NCI-H2171 (cell line): ENCODE measurements at places on chromosomes 5 and 9.

GRCh38 chr5:154203798-154204578, 13.5 kb downstream of the GALNT10 start:
- DNase-seq, result no peak

GRCh38 chr5:180649297-180650039, at the start of gene FLT4:
Gene FLT4 (minus strand): TSS chr5:180649600. CDS start chr5:180649545, 55 bp downstream.
- DNase-seq, result no peak

GRCh38 chr5:126066836-126067235, 356.4 kb upstream of the GRAMD2B start:
- DNase-seq, result no peak

- DNase-seq, result no peak
These were observed 130.4 kb upstream of the SLIT3 start for GRCh38 chr5:169431386-169431785.

GRCh38 chr9:83199240-83199639, 136.3 kb upstream of the RASEF start:
- DNase-seq, result peak; percentile 63

DNA sequence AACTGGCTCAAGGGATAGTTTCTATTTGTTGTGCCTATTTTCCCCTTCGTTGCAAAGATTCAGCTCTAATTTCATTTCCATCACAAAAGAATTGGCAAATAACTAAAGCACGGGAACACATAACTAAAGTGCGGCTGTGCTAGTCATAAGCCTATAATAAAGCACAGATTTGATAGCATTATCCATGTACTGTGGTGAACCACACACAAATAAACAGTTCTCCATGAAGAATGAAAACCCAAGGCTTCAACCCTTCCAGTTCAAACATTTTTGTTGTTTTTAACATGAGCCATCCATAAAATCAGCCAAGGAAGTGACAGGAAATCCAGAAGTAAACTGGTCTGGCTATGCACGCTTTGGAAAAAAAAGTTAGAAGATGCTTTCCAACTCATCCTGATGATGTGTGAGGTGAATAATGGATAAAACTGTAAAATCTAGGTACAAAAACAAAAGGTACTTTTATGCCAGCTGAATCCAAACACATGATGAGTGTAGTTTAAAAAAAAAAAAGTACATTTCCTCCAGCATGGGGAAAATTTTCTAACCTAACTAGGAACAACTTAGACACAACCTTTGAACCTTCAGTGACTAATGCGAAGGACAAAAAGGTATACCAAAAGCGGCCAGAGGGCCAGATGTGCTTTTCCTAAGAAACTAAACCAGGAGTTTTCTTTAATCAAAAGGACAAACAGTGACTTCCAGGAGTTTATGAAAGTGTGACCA, 10.2 kb downstream of the ZNF608 start:
- DNase-seq, result no peak

DNA sequence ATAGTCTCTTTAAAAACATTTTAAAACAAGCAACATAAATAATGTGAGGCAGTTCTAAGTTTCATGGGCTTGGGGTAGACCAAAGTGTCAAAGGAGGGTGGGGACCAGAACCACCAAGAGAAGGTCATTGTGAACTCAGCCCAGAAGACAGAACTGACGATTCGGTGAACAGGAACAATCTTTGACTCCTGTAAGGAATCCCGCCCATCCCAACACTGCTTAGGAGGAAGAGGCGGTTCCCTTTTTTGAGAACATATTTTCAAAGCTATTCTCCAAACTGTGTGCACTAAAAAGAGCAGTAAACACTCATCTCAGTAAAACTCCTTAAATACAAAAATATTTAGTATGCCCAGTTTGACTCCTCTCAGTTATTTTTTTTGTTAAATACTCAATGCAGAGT, 176.5 kb upstream of the TLE4 start:
- DNase-seq, result no peak

- no peak for DNase-seq
These were observed 238.5 kb upstream of the PIK3R1 start for GRCh38 chr5:67976891-67977601.

DNA sequence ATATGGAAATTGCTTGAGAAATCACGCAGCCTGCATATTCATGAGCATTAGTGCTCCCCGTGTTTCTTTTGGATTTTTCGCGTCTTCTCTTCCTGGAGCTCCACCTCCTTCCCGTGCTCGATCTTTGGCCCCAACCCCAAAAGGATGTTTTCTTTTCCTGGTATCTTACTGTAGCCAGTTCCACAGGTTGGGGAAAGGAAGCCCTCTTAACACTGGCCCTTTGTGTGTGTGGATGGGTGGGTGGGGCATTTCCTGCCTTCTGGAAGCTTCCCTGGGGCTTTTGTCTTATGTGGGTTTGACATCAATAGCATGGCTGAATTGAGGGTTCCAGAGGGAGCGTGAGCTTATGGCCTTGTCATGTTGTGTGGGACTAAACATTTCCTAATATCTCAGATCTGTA, 21.9 kb downstream of the STXBP1 start:
- no peak for DNase-seq

GRCh38 chr5:139637438-139638089, 10.6 kb upstream of the CXXC5 start:
- peak; percentile 56 for DNase-seq

DNA sequence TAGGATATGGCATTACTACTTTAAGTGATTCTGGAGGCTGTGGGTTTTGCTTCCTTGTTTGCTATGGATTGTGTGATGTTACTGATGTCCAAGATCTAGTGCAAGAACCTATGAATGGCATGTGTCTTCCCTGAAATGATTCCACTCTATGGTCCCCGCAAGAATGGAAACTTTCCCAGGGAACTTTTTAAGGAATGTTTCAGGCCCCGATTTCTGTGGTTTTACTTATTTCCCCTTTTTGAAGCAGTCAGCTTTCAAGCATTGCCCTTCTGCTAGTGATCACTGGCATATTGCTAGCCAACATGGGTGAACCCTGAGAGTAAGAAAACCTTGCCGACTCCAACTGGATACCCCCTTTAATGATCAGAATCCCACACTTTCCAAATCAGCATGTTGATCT, 26.6 kb upstream of the CD180 start:
- no peak for DNase-seq

DNA sequence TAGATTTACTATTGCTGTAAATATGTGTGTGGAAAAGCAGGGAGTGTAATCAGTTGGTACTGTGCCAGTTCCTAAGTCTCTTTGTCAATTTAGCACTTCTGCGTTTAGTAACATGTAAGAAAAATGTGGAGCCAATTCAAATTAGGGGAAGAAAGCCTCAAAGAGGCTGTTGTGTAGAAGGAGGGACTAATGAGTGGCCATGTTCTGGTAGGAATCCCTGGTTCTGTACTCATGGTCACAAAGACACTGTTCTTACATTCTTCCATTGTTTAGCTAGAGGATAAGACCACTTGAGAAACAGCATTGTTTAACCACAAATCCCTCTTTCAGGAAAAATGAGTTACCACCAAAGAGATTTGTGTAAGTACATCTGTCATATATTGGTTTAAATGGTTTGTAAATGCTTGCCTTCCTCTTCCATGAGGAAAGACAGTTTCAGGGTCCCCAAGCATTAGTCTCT, 14.9 kb downstream of the ARHGEF28 start:
- DNase-seq, result no peak

- DNase-seq, result no peak
These were observed 6.7 kb upstream of the QSOX2 start for GRCh38 chr9:136252281-136252680.

DNA sequence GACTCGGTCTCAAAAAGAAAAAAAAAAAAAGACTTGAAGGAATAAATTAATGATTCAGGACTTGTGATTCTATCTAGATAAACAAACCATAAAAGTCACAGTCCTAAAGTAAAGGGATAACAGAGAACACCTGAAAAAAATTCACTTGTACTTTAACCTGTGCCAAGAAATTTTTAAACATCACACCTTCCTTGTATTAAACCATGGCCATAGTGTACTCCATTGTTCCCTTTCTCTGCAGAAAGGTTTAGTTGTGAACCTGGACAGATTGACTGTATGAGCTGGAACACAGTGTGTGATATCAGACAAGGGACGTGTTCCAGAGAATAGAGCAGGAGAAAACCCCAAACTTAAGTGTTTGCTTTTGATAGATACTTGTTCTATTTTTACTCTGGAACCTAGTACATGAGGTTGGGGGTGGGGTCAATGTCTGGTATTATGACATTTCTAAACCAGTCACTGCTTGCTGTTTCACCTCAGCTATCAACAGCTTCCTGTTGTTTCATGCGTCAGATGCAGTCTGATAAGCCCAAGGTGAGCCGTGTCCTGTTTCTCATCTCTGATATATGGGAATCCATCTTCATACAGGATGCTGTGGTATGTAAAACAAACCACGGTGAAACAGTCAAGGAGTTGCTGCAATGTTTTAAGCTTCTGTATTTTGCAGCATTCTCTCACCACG, 62.5 kb upstream of the ITGA1 start:
- no peak for DNase-seq

- no peak for DNase-seq
These were observed 92.9 kb upstream of the GRHPR start for GRCh38 chr9:37329576-37329975.

GRCh38 chr5:169651526-169651925, 14.5 kb downstream of the DOCK2 start:
- no peak for DNase-seq
